ENCODE measurements at places on chromosomes 12 and 14.

GRCh38 chr14:63573581-63573980, 30.4 kb upstream of the PPP2R5E start:
- no peak for DNase-seq

DNA sequence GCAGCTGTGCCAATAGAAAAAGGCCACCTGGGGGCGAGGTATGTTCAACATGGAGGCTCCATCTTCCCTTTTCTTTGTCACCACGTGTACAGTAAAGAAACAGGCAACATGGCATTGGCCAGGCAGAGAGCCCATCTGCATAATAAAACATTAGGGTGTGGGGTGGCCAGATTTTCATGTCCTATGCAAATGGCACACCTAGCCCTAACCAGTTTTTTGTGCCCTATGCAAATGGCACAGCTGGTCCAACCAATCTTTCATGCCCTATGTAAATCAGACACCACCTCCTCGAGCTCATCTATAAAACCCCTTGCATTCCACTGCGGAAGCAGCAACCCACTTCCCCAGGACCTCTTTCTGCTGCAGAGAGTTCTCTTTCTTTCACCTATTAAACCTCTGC, 149.1 kb upstream of the RGS6 start:
- no peak for DNase-seq

DNA sequence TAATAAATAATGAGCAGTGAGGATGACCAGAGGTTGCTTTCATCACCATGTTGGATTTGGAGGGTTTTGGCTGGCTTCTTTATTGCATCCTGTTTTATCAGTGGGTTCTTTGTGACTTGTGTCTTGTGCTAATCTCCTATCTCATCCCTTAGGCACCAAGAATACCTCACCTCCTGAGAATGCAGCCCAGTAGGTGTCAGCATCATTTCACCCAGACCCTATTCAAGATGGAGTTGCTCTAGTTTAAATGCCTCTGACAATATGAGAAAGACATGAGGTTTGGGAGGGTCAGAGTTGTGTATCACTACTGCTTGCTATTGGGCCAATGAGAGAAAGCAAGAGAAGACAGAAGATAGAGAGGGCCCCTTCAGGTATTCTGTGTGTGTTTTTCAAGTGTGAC, 592.2 kb downstream of the ETNK1 start:
- no peak for DNase-seq

- DNase-seq = no peak
Measured at GRCh38 chr12:14216405-14217294, 148.8 kb upstream of the ATF7IP start.

DNA sequence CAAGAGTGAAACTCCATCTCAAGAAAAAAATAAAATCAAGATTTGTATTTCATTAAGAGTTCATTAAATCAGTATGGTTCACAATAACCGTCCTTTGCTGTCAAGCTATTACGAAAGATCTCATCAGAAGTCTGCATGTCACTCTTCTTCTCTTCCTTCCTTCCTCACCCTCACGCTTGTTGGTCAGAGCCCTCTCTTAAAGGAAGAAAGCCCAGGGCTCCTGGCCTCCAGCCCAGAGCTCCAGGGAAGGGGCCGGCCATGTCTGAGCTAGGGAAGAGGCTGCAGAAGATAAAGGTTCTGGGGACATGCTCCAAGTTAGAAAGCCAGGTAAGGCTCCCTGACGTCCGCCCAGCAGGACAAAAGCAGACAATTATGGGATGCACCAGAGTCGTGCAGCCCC, 43.1 kb upstream of the DLK1 start:
- no peak for DNase-seq

- DNase-seq = no peak
Measured at GRCh38 chr12:67541625-67541991, 106.9 kb upstream of the DYRK2 start.

GRCh38 chr14:61296719-61297502, 15.8 kb upstream of the TMEM30B start:
- no peak for DNase-seq

DNA sequence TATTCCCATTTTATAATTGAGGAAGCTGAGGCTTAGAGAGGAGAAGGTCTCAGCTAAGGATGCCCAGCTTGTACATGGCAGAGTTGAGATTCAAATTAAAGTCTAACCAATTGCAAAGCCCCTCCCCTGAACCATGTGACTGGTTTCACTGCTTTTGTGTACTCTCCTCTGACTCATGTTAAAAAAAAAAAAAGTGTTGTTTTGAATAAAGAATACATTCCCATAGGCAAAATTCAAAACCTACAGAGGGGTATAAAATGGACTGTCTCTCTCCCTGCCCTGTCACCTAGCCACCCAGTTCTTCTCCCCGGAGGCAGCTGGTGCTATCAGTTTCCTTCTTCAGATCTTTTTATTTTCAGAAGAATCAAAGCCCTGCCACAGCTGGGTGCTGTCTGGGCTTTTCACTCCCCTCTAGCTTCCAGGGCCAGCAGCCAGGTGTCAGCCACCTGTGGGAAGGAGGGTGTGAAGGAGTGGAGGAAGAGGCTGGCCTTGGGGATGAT, 5.4 kb downstream of the PSMD9 start:
- DNase-seq = no peak

GRCh38 chr12:128047266-128048060, 219.5 kb upstream of the TMEM132C start:
- DNase-seq = no peak

DNA sequence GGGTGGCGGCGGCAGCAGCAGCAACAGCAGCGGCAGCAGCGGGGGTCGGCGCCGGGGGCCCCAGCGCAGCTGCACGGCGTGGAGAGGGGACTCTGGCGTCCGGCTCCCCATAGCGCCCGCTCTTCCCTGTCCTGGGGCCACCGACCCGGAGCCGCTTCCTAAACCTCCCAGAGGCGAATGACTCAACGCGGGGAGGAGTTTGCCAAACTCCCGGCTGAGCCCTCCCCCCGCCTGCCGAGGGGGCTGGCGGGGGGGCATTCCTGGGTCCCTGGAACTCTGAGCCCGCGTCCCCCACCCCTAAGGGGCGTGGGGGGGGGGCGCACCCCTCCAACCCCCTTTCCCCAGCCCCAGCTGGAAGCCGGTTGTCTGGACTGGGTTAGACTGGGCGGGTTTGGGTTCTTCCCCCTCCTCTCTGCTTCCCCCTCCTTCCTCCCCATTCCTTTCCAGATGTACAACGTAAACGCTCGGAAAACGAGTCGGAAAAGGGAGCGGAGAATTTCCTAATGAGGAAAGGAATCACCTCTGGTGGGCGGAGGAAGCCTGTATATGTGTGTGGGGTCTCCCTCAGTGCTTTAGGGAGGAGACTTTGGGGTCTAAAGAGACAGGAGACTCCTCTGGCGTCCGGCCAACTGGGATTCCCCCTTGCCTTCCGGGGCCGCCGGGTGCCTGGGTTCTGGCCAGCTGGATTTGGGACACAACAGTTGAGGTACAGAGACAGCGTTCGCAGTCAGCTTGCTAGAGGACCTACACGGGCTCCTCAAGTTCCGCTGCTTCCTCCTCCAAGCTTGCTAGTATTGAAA, at the start of gene ITGA5:
ITGA5 (minus strand) TSS at position 179 of the 800 bp plus-strand sequence; CDS start at position 111, 68 bp downstream.
- DNase-seq = no peak

Data from nucleus accumbens (tissue), 56 donors.